Cardiac septum (tissue), 1 donor: ENCODE measurements at places on chromosomes 6 and 20. TPM values are rescaled to one million over a fixed set of nuclear protein-coding genes. Genes with fewer than 3 reads are reported as not detected.

TFAP2C gene
- 0.22 TPM for total RNA-seq

- DNase-seq: no peak
Observed at GRCh38 chr6:148990403-148990802, 243.6 kb downstream of the UST start.

CD83 gene
- 1.7 TPM for total RNA-seq

DNA sequence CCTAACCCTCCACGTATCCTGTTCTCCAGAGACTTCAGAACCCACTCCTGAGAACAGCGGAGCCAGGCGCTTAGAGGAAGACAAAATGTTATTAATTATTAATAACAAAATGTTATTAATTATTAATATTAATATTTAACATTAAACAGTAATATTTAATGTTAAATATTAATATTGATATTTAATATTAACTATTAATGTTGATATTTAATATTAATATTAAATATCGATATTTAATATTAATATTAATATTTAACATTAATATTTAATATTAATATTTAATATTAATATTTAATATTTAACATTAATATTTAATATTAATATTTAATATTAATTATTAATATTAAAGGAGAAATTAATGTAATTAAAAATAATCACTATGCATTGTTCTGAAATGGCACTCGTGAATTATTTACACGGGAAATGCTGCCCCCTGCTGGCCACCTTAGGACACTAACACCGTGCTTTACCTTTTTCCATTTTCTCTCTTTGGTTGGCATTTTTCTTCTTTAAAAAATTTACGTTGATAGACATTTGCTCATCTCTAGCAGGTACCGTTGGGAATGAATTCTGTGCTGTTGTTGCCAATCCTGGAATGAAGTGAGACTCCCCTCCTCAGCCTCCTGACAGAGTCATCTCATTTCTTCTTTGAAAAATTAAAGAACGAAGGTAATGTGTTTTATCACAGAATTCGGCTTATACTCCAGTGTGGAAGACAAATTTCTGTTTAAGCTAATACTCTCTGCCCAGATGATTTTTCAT is 7.5 kb upstream of the GGTLC1 start:
- peak; percentile 69 for DNase-seq

- DNase-seq: no peak
Observed at GRCh38 chr6:11206576-11206975, 25.9 kb downstream of the NEDD9 start.

DNA sequence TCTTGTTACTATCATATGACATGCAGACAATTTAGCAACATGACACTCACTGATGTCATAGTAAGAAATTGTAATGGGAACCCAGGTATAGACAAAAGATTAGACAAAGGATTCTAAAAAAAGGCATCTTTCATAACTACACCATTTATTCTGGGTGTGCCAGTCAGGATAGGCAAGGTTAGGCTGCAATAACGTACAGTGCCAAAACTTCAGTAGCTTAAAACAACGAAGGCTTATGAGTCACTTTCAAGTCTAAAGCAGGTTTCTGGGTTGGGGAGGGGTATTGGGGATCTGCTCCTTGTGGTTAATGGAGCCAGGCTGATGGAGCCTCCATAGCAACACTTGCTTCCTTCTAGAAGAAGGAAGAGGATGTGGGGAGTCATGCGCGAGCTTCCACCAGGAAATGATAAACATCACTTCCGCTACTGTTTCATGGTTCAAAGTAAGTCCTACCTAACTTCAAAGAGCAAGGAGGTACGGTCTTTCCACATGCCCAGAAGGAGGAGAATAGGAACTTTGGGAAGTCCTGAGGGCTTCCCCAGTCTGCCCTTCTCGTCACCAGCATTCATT is 2.0 kb upstream of the GTSF1L start:
- DNase-seq: no peak

ADGB gene
- not detected for total RNA-seq

DNA sequence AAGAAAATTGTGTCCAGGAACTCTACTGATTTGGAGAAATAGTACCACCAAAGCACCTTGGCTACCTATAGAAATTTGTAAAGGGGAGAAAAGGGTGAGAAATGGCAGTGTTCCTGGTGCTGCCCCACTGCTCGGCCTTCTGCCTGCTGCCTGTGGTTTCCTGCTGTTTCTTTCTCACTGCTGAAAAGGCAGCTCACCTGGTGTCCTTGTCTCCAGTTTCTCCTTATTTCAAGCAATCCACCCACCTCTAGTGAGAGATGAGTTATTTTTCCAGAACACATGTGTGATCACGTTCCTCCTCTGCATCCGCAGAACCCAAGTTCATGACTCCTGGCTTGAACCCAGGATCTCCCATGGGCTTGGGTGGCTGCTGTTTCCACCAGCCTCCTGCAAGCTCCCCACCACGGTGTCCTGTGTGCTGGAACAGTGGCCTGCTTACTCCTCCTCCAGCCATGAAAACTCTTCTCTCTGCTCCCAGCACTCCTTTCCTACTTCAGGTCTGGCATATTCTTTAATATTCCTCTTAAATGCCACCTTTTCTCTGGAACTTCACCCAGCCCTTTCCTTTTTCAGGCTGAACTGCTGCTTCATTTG is 48.9 kb downstream of the ELOVL2 start:
- no peak for DNase-seq

GRCh38 chr20:64148581-64148980 is 15.7 kb upstream of the MYT1 start:
- peak; percentile 24 for DNase-seq

TSPO2 gene
- total RNA-seq: not detected

DNA sequence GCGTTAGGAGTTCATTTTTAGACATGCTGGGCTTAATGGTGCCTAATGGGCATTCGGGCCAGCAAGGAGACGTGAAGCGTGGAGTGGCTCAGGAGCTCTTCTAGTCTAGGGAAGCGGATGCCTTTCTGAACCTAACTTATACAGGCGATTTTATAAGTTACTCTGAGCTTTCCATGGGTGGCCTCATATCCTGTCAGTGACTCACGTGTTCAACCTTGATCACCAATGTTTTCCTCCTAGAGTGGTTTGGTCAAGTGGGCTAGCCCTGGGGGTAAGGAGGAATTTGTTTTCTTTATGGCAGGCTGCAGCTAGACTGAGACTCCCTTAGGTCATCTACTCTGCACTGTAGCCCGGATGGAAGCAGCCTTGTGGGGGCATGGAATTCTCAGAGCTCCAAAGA is 52.1 kb downstream of the PLAGL1 start:
- DNase-seq: no peak

- no peak for DNase-seq
Observed at GRCh38 chr6:151549790-151550189, 56.0 kb downstream of the CCDC170 start.

SMPD2 gene
- total RNA-seq: 5.1 TPM

ZKSCAN4 gene
- total RNA-seq: 2.4 TPM

GRCh38 chr6:165274611-165275010 is 34.8 kb downstream of the C6orf118 start:
- DNase-seq: no peak

DNA sequence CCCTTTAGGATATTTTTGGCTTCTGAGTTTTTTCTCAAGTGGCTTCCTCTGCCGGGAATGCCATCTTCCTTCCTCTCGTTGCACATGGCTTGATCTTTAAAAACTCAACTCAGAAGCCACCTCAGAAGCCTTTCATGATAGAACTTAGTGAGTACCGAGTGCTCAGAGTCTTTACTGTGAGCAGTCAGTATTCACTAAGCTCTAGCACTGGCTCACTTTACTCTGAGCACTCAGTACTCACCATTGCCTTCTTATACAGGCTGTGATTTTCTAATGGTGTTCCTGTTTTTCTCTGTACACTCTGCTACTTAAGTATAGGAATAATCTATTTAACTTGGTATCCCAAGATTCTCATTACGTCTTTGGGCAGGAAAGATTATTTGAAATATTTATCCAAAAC is 116.2 kb downstream of the PFDN4 start:
- no peak for DNase-seq

GRCh38 chr20:50348096-50348495 is 157.5 kb downstream of the CEBPB start:
- DNase-seq: peak; percentile 87

- no peak for DNase-seq
Observed at GRCh38 chr20:9323622-9324021, 190.8 kb upstream of the LAMP5 start.

ELOVL2 gene
- 1.8 TPM for total RNA-seq

SFTA2 gene
- not detected for total RNA-seq

SLPI gene
- total RNA-seq: 1.3 TPM

- no peak for DNase-seq
Observed at GRCh38 chr6:115582386-115582785, 478.3 kb downstream of the FRK start.

F13A1 gene
- total RNA-seq: 50.9 TPM

- DNase-seq: no peak
Observed at GRCh38 chr6:16043171-16044135, 85.4 kb upstream of the MYLIP start.
